NB4 (cell line): ENCODE measurements at places on chromosomes 6 and 20.

GRCh38 chr6:116633685-116634084 is 17.4 kb downstream of the RSPH4A start:
- peak; percentile 16 for DNase-seq

DNA sequence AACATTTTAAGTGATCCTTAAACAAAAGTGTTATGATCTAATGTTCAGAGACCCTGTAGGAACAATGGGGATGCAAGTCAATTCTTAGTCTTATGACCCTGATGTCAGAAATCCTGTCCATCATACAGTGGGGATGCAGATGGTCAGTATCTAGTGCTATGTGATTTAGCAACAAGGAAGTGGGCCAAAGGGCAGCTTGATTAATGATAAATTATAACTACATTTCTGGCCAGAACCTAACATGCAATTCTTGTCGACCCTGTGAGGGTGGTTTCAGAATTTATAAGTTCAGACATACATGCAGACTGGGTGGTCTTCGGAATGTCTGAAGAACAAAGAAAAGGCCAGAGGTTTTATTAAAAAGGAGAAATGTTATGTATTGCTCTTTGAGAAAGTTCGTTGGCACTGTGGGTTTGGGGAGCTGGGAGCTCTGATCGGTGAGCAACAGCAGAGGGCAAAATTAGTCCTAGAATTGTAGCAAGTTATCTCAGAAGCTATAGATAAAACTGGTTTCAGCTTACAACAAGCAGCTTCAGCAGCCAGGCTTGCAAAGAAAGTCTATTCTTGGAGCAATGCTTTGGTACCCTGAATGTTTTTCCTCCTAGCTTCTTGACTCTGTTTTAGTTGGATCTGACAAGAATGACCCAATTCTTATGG is 50.8 kb downstream of the RPF2 start:
- no peak for DNase-seq

DNA sequence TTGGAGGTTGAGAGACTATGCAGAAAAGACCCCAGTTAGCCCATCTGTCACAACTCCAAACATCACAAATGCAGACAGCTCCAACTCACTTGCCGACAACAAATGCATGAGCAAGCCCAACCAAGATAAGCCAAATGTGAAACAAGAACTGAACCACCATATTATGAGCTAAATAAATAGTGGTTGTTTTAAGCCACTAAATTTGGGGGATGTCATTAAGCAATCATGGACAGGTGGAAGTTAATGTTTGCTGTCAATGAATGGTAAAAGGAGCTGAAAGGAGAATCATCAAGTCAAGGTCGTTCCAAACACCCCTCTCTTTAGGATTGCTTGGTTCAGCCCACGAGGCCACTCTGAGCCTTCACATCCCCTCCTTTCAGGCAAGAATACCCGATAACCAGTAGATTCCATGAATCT is 71.2 kb upstream of the PLCB4 start:
- DNase-seq: no peak

GRCh38 chr6:112851146-112851545 is 504.0 kb downstream of the RFPL4B start:
- no peak for DNase-seq

- DNase-seq: peak; percentile 54
These were observed 598 bp downstream of the TMEM239 start for GRCh38 chr20:2816583-2817340.

DNA sequence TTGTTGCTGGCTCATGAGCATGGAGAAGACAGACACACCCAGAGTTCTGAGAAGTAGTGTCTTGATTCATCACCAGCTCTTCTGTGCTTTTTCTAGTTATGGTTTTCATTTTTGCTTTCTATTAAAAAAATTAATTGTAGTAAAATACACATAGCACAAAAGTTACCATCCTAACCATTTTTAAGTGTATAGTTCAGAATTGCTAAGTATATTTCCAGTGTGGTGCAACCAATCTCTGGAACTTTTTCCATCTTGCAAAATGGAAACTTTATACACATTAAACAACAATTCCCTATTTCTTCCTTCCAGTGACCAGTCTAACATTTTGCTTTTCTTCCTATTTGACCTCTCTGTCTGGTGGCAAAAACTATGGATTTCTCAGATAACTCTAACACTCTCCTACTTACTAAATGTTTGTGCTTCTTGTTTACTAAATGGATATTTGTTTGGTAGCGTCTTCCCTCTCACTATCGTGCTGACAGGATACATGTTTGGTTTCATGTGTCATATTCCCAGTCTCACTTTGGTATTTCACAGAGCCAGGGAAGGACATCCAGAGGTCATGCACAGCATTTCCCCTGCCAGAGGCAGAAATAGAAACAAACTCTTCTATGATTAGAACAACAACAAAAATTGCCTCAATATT is 40.6 kb downstream of the TXLNB start:
- no peak for DNase-seq

DNA sequence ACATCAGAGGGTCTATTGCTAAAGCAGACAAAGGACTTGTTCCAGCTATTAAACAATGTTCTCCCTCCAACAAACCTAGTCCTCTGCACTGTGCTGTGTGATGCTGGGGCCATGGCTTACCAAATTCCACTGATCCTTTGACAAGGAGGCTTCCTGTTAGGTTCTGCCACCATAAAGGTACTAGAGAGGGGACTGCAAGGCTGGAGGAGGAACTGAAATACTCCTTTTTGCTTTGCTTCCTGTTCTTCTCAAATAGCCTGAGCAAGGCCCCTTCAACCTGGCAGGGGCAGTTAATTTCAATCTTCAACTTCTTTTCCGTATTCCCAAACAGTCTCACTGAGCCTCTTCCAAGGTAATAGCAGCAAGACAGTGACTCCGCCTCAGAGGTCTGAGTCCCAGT is 286.4 kb upstream of the IRAK1BP1 start:
- DNase-seq: no peak

DNA sequence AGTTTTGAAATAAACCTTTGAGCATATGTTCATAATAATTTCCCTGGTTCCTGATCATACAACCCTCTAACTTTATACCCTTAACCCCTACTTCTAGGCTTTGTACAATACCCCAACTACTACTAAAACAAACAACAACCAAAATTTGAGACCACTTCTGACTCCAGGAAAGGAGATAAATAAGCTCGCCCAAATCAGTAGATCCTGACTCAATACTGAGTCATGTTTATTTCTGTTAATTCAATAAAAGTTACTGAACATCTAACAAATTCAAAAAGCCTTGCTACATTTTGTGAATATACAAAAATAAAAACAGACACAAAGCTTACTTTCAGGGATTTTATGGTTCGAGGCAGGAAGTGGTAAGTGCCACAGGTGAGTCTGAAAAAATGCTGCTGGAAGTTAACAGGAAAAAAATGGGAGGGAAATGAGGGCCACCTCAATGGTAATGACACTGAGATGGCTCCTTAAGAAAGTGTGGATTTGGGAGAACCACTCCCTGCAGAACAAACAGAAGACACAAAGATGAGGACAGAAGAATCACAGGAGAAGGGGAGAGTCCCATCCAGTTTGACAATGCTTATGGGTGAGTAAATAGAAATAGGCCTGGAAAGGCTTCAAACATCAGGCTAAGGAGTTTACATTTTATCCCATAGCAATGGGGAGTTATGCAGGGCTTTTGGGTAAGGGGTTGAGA is 63.4 kb downstream of the DST start:
- no peak for DNase-seq

DNA sequence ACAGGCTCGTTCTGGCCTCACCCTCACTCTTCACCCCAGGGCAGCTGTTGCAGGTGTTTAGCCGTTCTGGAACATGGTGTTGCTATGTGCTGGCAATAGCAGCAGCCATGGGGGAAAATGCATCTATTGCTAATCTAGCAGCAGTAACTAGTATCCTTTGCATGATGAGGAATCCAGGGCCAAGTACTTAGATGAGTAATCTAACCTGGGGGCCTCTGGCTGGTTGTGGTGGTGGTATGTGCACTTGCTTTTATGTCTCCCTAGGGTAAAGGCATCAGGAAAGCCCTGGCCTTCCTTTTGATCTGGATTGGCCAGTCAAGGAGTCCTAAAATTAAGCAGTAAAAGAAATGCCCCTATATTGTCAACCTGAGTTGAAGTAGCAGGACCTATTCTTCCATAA is 594.5 kb upstream of the MAP3K7 start:
- DNase-seq: no peak

GRCh38 chr6:39565956-39566355 is 159.3 kb downstream of the KIF6 start:
- no peak for DNase-seq

- DNase-seq: no peak
These were observed 25.4 kb upstream of the MAP3K7 start for GRCh38 chr6:90612313-90612680.

- no peak for DNase-seq
These were observed 383.4 kb downstream of the GRIK2 start for GRCh38 chr6:101776919-101777350.

DNA sequence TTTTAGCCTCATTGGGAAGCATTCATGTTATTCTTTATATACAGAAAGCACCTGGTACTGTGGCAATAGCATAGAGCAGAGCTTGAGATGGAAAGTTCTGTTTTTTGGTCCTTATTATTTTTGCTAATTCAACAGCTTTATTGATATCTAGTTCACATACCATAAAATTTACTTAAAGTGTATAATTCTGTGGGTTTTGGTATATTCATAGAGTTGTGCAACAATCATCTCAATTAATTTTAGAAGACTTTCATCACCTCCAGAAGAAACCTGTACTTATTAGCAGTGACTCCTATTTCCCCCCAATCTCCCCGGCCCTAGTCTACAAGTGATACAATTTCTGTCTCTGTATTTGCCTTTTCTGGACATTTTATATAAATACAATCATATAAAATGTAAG is 77.4 kb downstream of the ANKRD6 start:
- no peak for DNase-seq

- no peak for DNase-seq
These were observed 208.7 kb upstream of the PRND start for GRCh38 chr20:4512891-4513550.

DNA sequence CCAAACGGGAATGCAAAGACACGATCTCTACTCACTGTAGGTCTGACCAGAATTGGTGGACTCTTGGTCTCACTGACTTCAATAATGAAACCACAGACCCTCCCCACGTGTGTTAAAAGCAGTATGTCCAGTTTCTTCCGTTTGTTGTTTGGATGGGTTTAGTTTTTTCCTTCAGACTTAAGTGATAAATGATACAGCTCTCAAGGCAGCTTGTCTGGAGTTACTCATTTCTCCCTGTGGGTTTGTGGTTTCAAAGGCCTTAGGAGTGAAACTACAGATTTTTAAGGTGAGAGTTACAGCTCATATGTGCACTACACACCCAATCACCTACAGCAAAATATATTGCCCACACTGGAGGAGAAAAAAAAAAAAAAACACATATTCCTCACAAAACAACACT is 86.7 kb upstream of the STMND1 start:
- peak; percentile 10 for DNase-seq

DNA sequence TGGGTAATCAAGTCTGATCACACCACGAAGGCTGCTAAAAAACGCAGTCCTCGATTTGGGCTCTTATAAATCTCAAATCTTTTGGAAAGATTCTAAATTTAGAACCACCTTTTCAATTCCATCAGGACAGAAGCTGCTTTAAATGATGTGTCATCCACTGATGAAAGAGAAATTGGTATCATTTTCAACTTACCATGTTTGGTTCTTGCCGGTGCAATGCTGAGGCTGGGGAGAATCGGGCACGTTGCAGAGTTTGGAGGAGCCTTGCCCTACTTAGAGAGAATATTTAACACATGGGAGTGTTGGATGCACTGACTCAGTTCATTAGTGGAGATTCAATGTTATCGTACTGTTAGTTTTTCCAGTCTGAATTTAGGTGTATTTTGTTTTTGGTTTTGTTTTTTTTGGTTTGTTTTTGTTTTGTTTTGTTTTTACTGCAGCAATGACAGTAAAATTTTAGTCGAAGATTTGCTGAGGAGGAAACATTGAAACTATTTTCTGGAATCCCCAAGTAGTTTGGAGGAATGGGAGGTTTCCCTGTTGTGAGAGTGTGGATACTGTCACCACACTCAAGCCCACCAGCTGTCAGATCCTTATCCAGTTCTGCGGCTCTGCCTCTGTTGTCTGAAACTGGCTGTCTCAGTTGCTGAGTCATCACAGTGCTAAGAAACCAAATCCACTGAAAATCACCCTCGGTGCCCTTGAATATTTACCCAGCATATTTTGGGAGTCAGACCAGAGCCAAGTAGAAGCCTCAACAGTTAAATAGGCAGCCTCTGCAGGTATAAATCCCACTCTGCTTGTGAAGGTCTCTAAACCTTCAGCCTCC is 497.0 kb downstream of the BTBD3 start:
- DNase-seq: no peak

- DNase-seq: no peak
These were observed 27.8 kb upstream of the LGSN start for GRCh38 chr6:63347599-63347998.
